ENCODE measurements at places on chromosomes 5 and 9.

- DNase-seq: no peak
These were observed 54.3 kb downstream of the PIK3R1 start for GRCh38 chr5:68269820-68270219.

DNA sequence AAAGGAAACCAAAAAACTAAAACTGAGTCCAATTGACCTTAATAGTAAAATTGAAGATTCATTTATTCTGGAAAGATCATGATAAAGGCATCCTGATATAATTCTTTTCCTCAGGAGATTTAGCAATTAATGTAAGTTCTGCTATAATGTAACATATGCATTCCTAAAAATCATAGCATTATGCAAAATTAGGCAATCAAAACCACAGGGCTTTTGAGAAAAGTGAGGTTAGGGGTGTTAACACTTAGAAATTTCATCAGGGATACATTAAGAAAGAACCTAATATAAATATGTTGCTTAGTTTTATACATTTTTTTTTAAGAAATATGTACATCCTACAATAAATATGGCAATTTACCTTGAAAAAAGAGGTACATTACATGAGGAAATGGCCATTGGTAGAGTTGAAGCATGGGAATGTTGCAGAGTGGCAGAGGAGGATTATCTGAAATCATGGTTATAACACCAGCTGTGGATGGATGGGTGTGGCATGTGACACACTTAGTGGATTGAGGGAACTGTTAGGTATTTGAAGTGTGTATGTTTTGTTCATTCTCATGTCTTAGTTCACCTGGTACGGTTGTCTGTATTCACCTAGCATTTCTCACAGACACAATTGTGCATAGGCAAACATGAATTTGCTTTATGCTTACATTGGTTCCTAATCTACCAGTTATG lies 51.1 kb downstream of the CCNH start:
- no peak for DNase-seq

GRCh38 chr9:76180541-76180940 lies 213.7 kb downstream of the RFK start:
- DNase-seq: no peak

GRCh38 chr5:22372376-22372775 lies 480.8 kb downstream of the CDH12 start:
- no peak for DNase-seq

- no peak for DNase-seq
These were observed 478.3 kb upstream of the ADAMTS16 start for GRCh38 chr5:4661836-4662235.

DNA sequence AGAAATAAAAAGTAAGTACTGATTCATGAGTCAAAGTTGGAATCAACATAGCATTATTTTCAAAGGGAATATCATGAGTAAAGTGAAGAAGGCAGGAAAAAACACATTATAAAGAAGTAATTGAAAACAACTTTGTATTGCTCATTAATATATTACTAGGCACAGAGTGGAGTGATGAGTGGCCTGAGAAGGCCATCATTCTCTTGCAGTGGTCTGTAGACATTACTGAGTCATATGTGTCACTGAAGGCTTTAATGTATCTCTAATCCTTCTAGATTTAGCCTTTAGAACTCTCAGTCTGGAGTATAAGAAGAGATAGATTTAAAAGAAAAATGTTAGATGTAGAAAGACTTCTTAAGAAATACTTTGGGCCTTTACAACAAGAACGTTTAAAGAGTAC lies 881.4 kb downstream of the DNAH5 start:
- DNase-seq: no peak

DNA sequence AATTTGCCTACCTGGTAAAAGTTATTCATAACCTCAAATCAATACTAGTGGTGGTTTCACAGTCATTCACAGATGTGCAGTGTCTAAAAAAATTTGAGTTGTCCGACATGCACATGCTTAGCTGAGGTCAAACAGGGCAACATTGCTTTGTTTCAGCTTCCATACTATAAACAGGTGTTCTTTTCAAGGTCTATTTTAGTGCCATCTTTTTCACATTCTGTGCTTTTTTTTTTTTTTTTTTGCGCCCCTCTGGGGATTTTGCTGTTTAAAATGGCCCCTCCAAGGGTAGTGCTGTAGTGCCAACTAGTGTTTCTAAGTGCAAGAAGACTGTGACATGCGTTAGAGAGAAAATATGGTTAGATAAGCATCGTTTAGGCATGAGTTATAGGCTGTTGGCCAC lies 14.5 kb downstream of the PHAX start:
- DNase-seq: no peak
